ENCODE measurements at places on chromosomes 16 and 17. TPM values are rescaled to one million over a fixed set of nuclear protein-coding genes. Genes with fewer than 3 reads are reported as not detected.
A peak's percentile ranks its signal among the peaks of the same experiment; 100 is the strongest.

DNA sequence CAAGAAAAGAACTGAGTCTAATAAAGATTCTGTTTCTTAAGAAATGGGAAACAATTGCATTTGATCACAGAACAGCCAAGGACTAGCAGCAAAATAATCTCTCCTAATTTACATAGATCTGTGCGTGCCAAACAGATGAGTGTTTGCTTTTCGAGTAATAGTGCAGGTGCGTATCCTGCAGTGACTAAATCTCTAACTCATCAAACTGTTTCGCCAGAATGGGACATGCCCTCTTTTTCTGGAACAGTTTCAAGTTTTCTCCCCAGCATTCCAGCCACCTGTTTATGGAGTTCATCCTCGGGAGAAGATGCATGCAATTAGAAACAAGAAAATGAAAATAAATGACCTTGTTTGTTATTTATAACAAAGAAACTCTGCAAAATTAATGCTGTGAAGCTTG lies 5.7 kb upstream of the TOX3 start:
- H3K4me3 ChIP-seq = no peak overlapping the region
- DNase-seq = no peak
- H3K36me3 ChIP-seq = peaks cover under 1% of the 10 kb centered on the region
- peaks cover 1% of the 10 kb centered on the region for H3K4me1 ChIP-seq

DNA sequence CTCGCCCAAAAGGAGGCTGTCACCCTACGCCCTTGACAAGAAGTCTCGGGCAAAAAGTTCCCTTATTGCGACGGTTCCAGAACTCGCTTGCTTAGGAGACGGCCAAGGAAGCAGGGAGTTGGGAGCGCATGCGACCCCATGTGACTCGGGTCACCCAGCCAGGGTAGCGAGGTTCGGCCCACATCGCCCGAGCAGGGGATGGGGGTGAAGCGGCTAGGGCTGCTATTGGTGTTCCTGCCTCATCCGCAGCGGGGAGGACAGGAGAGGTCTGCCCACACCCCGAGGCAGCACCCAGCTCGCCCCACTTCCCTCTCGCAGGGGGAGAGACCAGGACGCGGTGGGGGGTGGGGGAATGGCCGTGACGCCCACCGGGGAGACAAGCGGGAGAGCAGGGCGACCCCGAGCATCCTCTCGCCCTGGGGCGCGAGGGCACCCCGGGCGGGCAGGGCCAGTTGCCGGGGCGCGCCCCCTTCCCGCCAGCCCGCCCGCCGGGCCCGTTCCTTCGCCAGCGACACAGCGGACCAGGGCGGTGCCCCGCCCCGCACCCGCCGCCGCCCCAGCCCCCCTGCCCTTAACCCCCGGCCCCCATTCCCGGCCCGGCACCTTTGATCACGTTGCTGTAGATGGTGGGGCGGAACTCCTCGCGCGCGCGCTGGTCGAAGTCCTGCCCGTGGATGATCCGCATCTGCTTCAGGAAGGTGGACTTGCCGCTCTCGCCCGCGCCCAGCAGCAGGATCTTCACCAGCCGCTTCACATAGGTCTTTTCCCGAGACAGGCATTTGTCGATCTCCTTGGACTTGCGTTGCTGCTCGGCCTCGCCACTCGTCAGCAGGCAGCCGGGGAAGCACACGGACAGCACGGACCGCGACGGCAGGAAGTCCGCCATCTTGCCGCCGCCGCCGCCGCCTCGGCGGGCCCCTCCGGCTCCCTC lies 567 bp downstream of the GNA13 start:
- peak; percentile 67 for DNase-seq
- peaks cover 10% of the 10 kb centered on the region for H3K27me3 ChIP-seq
- peaks cover 27% of the 10 kb centered on the region for H3K36me3 ChIP-seq
- H3K4me1 ChIP-seq = peaks cover 33% of the 10 kb centered on the region

DNA sequence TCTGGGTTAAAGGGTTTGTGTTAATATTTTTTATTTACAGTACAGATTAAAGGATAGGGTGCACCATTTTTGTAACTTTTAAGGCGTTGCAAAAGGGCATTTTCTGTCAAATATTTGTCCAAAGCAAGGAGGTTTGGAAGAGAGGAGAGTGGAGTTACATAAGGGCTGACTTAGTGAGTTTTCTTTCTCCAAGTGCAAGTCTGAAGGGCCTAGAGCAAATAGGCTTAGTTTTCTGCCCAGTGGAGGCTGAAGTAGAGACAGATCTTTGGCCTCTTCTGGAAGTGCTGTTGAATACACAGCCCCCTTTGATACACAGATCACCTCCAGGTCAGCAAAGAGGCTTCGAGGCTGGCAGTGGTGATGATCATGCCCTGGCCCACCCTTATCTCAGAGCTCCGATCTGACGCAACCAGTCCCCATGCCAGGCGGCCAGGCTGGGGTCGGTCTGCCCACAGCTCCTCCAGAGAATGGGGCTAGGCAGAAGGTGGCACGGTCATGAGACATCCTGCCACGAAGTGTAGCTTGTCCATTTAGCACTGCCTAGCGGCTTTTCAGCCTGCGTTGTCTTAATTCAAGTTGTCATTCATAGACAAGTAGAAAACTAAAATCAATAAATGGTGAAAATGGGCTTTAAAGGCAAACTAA lies 79.5 kb upstream of the IRX3 start:
- no peak overlapping the region for H3K27ac ChIP-seq
- H3K4me3 ChIP-seq = no peak overlapping the region
- H3K36me3 ChIP-seq = no peaks in the 10 kb centered on the region

DNA sequence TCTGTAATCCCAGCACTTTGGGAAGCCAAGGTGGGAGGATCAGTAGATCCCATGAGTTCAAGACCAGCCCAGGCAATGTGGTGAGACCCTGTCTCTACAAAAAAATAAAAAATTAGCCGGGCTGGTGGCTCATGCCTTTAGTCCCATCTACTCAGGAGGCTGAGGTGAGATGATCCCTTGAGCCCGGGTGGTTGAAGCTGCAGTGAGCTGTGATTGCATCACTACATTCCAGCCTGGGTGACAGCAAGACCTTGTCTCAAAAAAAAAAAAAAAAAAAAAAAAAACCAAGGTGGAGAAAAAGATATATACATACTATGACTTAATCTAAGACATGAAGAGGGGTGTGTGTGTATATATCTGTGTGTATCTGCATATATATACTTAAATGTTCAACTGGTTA lies 26.7 kb downstream of the BBS2 start:
- no peaks in the 10 kb centered on the region for H3K27me3 ChIP-seq
- H3K4me1 ChIP-seq = no peaks in the 10 kb centered on the region
- H3K27ac ChIP-seq = no peak overlapping the region
- peaks cover 1% of the 10 kb centered on the region for H3K36me3 ChIP-seq

Gene KRTAP4-11
- not detected for total RNA-seq

Gene PFAS
- total RNA-seq = 47.2 TPM

Gene STX1B
- total RNA-seq = 3.1 TPM

Gene YBX2
- total RNA-seq = 0.37 TPM
